Hair follicle dermal papilla cell (primary cell): ENCODE measurements at places on chromosomes 1 and 21. TPM values are rescaled to one million over a fixed set of nuclear protein-coding genes. Genes with fewer than 3 reads are reported as not detected.

The FAM177B gene
- total RNA-seq: not detected in 2 replicates

The GBP7 gene
- total RNA-seq: not detected in 2 replicates

The LRRIQ3 gene
- total RNA-seq: 0.36 and 0.65 TPM in 2 replicates

The TSPAN2 gene
- total RNA-seq: 0.49 TPM in 1 of 2 replicates, not detected in the other

The KRTAP12-2 gene
- total RNA-seq: not detected in 2 replicates

The DOP1B gene
- 16.5 and 17.0 TPM in 2 replicates for total RNA-seq

The PKLR gene
- under 0.01 TPM in 1 of 2 replicates, not detected in the other for total RNA-seq

The ARHGEF16 gene
- total RNA-seq: not detected in 2 replicates

The SERINC2 gene
- 4.9 and 8.5 TPM in 2 replicates for total RNA-seq

The KIF2C gene
- total RNA-seq: 2.6 TPM in 2 replicates

The RPS27 gene
- total RNA-seq: 743 and 1,008 TPM in 2 replicates

The OR2T35 gene
- total RNA-seq: not detected in 2 replicates

The S100A9 gene
- 0.49 TPM in 1 of 2 replicates, not detected in the other for total RNA-seq

The CLEC20A gene
- not detected in 2 replicates for total RNA-seq

The SCAF4 gene
- 9.5 and 12.2 TPM in 2 replicates for total RNA-seq

The FCGR3A gene
- not detected in 2 replicates for total RNA-seq

The SYTL1 gene
- 0.24 and 0.81 TPM in 2 replicates for total RNA-seq

The RSPO1 gene
- total RNA-seq: 2.4 and 3.4 TPM in 2 replicates
